ENCODE measurements at places on chromosomes 2 and 18. TPM values are rescaled to one million over a fixed set of nuclear protein-coding genes. Genes with fewer than 3 reads are reported as not detected.

GRCh38 chr18:31149351-31149750, 13.3 kb downstream of the DSC1 start:
- DNase-seq = no peak

- DNase-seq = no peak
Measured at GRCh38 chr2:69741229-69741574, 732 bp upstream of the ANXA4 start.

DNA sequence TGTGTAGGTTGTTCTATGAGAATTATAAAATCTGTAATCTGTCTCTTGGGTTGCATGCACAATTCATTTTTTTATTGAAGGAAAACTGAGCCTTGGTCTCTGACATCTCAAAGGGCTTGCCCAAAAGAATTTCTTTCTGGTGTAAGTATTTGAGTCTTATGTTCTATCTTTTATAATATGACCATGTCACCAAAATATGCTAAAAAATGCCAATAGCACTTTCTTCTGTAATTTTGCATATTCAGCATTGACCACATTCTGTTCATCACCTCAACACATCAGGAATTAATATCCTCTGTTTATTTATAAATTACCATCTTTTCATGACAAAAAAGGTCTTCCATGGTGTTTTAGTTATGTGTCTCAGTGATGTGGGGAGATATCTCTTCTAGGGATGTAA, 268.7 kb upstream of the TCF4 start:
- DNase-seq = no peak

DNA sequence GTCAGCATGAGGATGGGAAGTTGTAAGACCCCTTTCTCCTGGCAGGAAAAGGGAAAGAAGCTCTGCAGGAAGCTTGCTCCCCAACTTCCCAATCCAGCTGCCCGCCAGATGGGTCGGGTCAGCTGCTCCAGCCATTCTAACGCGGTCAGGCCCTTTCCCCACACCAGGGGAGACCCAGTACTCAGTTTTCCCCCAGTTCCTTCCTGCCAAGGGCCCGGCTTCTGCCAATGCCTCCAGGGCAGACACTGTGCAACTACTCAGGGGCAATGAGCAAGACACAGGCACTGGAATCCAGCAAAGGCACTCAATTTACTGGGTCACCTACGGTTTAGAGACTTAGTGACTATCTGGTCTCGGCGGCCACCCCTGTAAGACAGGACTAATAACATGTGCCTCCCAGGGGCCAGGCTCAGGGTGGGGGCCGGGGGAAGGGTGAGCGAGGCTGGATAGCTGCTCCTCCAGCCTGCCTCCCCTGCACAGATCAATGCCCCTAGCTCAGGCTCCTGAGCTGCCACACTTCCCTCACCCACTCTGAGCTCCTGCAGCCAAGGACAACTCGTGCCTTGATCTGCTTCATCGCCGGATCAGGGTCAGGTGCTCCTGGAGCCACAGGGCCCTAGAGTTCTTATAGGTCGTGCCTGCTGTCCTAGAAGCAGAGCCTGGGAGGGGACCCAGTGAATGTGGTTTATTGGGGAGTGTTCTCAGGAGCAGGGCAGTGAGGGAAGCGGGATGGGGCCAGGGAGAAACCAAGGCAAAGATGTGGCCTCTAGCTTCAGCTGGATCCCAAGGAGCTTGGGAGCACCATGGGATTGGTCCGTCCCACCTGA, 171.1 kb downstream of the ZFP36L2 start:
- DNase-seq = no peak

GRCh38 chr2:41878056-41878455, 169.8 kb upstream of the PKDCC start:
- DNase-seq = no peak

ALLC gene
- total RNA-seq = not detected

DNA sequence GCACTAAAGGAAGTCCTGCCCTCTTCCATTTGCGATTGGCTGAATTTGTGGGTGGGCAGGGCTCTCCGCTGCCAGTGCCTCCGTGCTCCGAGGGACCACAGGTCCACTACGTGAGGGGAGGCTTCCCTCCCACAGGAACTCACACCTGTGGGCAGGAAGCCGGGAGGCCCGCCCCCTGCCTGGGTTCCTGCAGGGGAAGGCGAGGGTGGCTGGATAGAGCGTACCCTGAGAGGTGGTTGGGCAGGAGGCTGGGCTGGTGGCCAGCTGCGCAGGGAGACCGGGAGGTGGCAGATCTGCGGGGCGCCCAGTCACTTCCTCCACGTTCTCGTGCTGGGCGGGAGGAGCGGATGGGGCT, 47.0 kb upstream of the PTH2R start:
- no peak for DNase-seq

WNT10A gene
- 5.5 TPM for total RNA-seq

DNAJC5G gene
- not detected for total RNA-seq

DNA sequence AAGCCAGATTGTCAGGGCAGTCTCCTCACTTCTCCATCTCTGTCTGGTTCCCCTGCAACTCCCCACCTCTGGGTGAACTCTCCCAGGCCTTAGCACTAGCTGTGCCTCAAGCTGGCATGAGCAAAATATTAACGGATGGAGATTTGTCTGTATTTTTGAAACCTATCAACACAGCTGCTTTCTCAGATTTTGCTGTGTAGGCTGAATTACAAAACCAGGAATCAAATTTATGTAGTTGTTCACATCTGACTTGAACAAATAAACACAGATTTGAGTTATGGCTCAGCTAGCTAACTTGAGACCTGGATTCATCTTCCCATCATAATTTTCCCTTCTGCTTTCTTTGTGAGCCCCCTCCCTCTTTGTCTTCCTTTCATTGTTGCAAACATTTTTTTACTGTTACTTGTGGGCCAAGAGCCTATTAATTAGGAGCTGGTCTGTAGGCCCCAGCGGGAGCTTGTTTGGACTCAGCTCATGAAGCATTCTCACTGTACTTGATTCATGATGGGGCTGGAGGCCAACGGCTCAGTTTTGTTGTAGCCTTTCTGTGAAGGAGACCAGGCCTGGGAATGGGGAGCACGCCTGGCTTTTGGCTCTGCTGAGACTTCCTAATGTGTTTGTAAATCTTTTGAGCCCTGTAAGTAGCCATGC, 164.1 kb upstream of the GATA6 start:
- no peak for DNase-seq

COL4A3 gene
- total RNA-seq = 0.52 TPM

DNA sequence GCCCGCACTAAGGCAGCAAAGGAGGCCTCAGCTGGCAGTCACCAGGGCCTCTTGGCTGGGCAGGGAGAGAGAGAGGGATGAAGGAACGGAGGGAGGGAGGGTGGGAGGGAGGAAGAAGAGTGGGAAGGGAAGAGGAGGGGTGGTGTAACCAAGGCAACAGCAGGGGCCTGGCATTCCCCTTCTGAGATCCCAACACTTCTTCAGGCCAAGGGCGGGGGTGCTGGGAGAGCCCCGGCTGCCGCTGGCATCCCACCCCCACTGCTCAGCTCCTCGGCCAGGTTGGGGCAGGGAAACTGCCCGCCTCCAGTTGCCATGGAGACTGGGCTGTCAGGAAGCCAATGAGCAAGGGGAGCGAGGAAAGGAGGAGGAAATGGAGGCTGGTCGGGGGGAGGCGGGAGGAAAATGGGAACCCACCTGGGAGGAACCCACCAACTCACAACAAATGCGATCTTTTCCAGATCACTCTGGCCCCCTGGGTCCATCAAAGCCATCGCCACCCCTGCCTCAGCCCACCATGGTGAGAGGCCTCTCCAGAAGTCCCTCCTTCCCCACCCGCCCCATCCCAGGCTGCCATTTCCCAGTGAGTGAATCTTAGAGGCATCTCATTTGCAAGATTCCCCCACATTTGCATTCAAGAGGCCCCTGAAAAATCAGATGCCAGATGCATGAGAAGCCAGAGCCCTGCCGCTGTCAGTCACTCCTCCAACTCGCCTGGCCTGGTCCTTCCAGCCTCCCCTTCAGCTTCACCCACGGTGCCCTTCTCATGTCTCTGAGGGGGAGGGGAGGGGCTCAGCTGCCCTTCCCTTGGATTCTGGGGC, 12.4 kb downstream of the SH2D6 start:
- no peak for DNase-seq

- DNase-seq = no peak
Measured at GRCh38 chr18:23593720-23594119, 7.4 kb upstream of the NPC1 start.

TM4SF20 gene
- total RNA-seq = not detected

SALL3 gene
- not detected for total RNA-seq

DNA sequence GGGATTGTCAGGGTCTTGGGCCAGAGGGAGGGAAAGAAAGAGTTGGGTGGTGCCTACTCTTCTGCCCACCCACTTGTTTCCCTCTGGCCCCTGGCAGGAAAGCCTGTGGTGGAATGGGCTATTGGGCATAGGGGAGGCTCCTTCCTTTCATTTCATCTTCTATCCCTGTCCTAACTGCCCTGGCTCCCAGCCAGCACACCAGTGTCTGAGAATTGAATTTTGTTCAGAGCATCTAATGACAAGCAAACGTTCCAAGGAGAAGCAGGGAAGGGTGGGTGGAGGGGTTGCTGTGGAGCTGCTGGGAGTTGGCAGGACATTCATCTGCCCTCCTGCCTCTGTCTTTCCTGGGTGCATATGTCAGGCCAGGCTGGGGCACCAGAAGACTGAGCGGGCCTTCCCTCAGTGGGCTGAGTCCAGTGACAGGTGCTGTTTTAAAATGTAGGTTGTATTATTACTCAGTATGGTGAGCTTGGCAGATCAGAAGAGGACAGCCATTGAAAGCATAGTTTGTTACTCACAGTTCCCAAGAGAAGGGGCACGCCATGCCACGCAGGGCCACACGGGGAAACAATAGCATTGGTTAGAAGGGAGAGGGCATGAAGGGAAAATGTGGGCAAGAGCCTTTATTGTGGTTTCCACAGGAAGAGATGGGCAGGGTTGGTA, 171.9 kb downstream of the ACOXL start:
- no peak for DNase-seq

DNA sequence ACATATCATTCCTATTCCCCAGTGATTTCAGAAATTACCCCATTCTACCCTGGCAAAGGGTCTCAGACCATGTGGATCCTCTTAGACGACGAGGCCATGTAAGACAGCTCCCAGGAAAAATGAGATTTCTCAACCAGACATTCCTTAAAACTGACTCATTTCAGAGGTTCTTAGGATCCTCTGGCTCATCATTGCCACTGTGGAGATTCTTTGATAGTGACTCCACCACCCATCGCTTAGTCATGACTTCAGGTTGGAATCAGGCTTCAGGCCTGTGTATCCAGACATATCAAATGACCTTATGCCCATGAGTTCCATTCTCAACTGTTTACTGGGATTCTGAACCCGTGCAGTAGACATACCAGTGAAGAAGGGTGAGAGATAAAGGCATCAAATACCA, 245.6 kb upstream of the TCF4 start:
- DNase-seq = no peak

PECR gene
- 16.9 TPM for total RNA-seq

DNA sequence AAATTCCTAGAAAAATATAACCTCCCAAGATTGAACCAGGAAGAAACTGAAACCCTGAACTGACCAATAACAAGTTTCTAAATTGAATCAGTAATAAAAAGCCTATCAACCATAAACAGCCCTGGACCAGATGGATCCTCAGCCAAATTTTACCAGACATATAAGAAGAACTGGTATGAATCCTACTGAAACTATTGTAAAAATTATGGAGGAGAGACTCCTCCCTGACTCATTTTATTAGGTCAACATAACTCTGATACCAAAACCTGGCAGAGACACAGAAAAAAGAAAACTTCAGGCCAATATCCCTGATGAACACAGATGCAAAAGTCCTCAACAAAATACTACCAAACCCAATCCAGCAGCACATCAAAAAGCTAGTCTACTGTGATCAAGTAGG, 11.3 kb downstream of the NT5C1B start:
- DNase-seq = no peak

GRCh38 chr2:152222975-152223637, 47.5 kb upstream of the STAM2 start:
- no peak for DNase-seq

DNA sequence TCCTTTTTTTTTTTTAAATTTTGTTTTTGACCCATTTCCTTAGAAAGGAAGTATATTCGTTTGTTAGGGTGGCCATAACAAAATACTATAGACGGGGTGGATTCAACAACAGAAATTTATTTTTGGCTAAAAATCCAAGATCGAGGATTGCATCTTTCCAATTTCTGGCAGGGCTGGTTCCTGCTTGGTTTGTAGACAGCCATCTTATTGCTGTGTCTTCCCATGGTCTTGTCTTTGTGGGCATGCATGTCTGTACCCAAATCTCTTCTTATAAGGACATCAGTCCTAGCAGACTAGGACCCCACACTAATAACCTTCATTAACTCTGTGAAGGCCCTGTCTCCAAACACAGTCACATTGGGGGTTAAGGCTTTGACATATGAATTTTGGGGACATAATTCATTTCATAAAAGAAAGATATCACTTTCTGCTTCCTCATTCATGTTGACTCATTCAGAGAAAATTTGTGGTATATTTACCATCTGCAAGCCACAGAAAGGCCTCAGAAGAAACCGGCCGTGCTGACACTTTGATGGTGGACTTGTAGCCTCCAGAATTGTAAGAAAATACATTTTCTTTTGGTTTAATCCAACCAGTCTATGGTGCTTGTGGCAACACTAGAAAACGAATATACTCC, 262.1 kb downstream of the LPIN1 start:
- DNase-seq = no peak

GRCh38 chr2:200156166-200156835, 150.2 kb upstream of the SPATS2L start:
- no peak for DNase-seq

DNA sequence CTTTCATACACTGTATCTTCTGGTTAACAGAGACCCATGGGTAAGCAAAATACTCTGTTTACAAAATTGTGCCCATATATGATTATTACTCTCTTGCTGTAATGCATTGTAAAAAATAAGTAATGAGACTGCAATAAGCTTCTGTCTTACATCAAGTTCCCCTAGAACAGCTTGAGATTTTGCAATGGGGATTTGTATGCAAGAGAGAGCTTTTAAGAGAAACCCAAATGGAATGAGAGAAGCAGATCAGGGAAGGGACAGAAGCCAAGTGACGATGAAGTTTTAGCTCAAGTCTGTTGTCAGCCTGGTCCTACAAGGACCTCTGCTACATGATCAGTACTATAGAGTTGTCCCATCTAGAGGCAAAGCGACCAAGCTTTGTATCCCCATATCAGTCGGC, 218.1 kb upstream of the VWC2L start:
- DNase-seq = no peak

DSG4 gene
- not detected for total RNA-seq

- DNase-seq = no peak
Measured at GRCh38 chr18:6399776-6400175, 14.9 kb downstream of the L3MBTL4 start.

HOXD4 gene
- not detected for total RNA-seq

DNA sequence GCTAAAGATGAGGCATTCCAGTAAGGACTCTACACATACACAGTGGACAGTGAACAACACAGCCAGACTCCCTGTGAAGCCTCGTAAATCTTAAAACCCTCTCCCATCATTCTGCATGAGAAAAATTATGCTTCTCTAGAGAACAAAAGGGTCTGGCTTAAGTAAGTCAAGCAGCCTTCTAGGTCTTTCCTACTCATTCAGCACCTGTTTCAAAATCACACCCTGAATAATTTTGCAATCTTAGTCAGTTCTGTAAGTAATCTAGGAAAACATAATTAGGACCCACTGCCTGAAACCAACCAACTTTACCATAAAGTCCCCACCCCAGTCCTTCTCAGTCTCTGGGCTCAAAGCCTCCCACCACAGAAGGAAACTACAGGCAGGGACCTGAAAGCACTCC, 19.7 kb downstream of the IAH1 start:
- DNase-seq = no peak

- DNase-seq = no peak
Measured at GRCh38 chr2:35783723-35784122, 571.9 kb upstream of the CRIM1 start.

SLC19A3 gene
- total RNA-seq = not detected

GRCh38 chr2:120365236-120365793, 19.4 kb downstream of the INHBB start:
- no peak for DNase-seq

SLC5A7 gene
- not detected for total RNA-seq
